WTC11 (cell line): ENCODE measurements at places on chromosomes 3 and 15.
A peak's percentile ranks its signal among the peaks of the same experiment; 100 is the strongest.

DNA sequence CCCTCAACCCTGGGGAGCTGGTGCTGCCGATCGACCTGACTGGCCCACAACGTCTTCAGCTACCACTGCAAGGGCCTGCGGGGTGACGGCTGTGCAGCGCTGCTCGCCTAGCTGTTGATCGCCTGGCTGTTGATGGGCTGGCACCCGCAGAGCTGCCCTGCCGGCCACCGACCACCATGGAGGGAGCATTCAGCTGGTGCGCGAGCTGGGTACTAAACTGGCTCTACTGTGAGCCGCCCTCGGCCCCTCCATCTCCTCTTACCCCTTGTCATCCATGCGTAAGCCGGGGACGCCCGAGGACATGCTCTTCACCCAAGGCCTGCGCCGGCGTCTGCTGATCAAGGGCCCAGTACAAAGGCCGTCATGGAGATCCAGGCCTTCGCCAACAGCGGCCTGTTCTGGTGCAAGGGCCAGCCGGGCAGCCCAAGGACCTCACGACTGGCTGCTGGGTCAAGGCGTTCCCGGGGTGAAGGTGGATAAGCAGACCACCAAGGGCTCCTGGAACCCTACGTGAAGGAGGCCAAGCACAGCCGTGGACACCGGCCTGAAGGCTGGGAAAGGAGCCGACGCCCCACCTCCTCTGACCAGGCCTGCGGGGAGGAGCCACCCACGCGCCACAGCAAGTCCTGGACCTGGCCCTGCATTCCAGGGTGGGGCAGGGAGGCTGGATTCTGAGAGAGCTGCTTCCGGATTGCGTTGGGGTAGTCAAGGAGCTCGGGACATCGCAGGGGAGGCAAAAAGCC lies 46.9 kb downstream of the SFMBT1 start:
- H3K27ac ChIP-seq, result no peak overlapping the region
- peak; percentile 16 for DNase-seq
- no peaks in the 10 kb centered on the region for H3K27me3 ChIP-seq
- H3K4me3 ChIP-seq, result no peak overlapping the region
- H3K4me1 ChIP-seq, result no peaks in the 10 kb centered on the region
- no peaks in the 10 kb centered on the region for H3K36me3 ChIP-seq

- no peak overlapping the region for H3K4me3 ChIP-seq
- H3K36me3 ChIP-seq, result no peaks in the 10 kb centered on the region
- H3K27ac ChIP-seq, result no peak overlapping the region
- peaks cover 1% of the 10 kb centered on the region; the same call in 1 of the 2 replicates for H3K27me3 ChIP-seq
Observed at GRCh38 chr15:28023422-28023821, 75.7 kb downstream of the OCA2 start.

GRCh38 chr15:33136353-33136752 lies 58.2 kb downstream of the FMN1 start:
- no peaks in the 10 kb centered on the region for H3K27me3 ChIP-seq
- H3K27ac ChIP-seq, result no peak overlapping the region
- H3K4me1 ChIP-seq, result peaks cover 11% of the 10 kb centered on the region

- no peak overlapping the region for H3K27ac ChIP-seq
- peaks cover 20% of the 10 kb centered on the region for H3K4me1 ChIP-seq
- H3K27me3 ChIP-seq, result no peaks in the 10 kb centered on the region
- H3K36me3 ChIP-seq, result no peaks in the 10 kb centered on the region
Observed at GRCh38 chr3:189903562-189904250, 217.0 kb downstream of the P3H2 start.

DNA sequence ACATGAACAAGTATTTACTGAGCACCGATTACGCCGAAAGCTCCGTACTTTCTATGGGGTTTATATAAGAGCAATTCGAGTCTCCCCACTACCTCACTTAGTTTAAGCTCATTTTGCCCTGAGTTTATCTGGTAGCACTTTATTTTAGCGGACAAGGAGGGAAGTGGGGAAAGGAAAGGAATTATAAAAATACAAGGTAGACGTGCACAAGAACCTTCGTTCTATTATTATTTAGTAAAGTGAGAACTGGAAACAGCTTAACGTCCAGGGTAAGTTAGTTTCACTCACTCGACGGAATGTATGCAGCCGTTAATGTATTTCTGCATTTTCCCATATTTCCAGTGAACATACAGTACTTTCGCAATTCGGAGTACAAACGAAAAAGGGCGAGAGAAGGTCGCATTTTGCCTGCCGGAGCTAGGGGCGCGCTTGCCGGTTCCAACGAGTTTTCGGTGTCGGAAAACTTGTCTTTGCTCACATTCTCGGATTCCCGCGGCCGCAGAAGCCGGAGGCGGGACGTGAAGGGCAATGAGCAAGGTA lies 1.2 kb upstream of the STT3B start:
- H3K4me1 ChIP-seq, result peaks cover 21% of the 10 kb centered on the region
- H3K4me3 ChIP-seq, result no peak overlapping the region
- H3K27ac ChIP-seq, result peak overlapping the region; percentile 98
- H3K27me3 ChIP-seq, result no peaks in the 10 kb centered on the region

DNA sequence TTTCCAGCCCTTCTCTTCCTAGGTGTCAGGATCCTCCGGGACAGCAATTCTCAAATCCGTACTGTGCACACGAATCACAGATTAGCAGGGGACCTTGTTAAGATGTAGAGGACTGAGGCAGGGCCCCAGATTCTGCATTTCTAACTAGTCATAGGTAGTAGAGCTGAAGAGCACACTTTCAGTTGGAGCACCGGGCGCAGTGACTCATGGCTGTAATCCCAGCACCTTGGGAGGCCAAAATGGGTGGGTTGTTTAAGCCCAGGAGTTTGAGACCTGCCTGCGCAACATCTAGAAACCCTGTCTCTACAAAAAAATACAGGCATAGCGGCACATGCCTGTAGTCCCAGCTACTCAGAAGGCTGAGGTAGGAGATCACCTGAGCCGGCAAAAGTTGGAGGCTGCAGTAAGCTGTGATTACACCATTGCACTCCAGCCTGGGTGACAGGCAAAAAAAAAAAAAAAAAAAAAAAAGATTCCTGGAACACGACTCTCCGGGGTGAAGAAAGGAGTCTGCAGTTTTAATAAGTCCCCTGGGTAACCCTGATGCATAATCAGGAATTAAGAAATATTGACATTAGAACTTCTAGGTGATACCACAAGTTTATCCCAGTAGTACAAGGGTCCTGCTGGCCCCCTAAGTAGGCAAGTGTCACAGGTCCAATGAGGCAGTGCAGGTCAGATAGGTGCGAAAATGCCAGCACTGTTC lies 21.4 kb upstream of the IGDCC3 start:
- H3K4me1 ChIP-seq, result peaks cover 32% of the 10 kb centered on the region
- H3K36me3 ChIP-seq, result no peaks in the 10 kb centered on the region
- H3K4me3 ChIP-seq, result no peak overlapping the region
- peaks cover 41% of the 10 kb centered on the region for H3K27me3 ChIP-seq
- no peak overlapping the region for H3K27ac ChIP-seq

- no peak overlapping the region for H3K4me3 ChIP-seq
- H3K4me1 ChIP-seq, result no peaks in the 10 kb centered on the region
- no peak for DNase-seq
- H3K27me3 ChIP-seq, result no peaks in the 10 kb centered on the region
Observed at GRCh38 chr3:69815970-69816369, 76.7 kb downstream of the MITF start.

DNA sequence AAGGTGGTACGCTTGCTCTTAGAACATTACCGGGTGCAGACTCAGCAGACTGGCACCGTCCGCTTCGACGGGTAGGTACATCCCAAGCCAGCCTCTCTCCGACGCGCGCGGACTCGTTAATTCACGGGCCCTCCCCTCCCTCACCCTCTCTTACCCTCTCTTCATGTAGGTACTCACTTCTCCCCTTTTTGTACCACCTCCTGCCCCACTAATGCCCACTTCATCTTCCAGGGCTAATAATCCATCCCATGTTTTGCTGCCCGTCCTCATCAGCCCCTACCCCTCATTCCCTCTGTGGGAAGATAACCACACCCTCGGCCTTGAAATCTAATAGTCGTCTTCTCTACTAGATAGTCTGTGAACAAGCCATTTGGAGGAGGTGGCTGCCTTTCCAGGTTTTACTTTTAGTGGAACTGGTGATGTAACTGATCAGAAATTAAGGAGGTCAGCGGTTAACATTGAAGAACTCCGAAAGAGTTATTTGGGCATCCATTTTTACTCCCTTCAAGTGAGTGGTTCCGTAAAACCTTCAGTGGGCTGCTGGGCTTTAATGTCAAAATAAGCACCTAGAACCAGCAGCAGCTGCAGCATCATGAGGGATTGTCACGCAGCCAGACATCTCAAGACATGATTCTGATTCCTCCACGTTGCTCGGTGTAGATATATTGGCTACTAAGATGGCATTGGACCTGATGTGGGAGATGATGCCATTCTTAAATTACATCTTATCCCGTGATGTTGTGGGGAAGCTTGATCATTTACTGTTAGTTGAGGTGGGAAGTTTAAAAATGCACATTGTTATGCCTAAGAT lies 1.3 kb downstream of the FEM1B start:
- peak overlapping the region; percentile 93 for H3K27ac ChIP-seq
- no peaks in the 10 kb centered on the region for H3K27me3 ChIP-seq
- peaks cover 50% of the 10 kb centered on the region for H3K4me1 ChIP-seq
- DNase-seq, result no peak

GRCh38 chr3:187838016-187838540 lies 92.8 kb upstream of the BCL6 start:
- H3K27ac ChIP-seq, result no peak overlapping the region
- DNase-seq, result no peak
- 0 out of 2 replicates have a peak, but pooled peaks cover 3% of the 10 kb centered on the region for H3K4me1 ChIP-seq

DNA sequence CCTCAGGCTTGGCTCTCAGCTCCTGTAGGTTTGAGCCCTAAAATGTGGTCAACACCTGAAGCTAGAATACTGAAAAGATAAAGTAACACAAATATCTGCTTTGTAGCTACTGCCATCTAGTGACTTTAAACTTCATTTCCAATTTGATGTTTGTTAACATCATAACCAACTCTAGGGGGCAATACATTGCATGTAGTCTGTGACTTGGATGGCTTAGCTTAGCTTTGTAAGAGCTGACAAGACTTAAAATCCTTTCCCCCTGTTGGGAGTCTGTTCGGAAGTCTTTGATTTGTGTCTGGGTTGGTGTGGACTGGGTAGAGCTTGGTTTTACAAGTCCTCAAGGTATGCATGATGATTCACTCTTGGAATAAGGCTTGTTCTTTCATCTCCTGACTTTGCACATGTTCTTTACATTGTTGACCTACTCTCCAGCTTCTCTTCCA lies 51.7 kb downstream of the SCN11A start:
- H3K4me3 ChIP-seq, result no peak overlapping the region
- no peak overlapping the region for H3K27ac ChIP-seq
- H3K36me3 ChIP-seq, result no peaks in the 10 kb centered on the region
- no peak for DNase-seq
- H3K27me3 ChIP-seq, result no peaks in the 10 kb centered on the region

DNA sequence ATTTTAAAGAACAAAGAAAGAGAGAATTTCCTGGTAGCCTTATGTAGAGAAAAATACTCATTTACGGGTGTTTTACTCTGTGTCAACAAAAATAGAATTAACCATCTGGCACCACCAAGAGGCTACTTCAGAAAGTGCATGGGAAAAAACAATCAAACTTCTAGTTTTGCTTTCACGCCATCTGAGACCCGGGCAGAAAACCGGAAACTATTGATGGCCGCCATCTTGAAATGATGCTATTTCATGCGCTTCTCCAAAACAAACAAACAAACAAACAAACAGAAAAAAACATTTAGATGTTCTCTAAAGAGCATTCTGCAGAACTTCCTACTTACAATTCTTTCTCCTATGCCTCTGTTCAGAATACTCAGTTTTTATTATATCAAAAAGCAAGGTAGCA lies 49.4 kb upstream of the SYNPR start:
- H3K4me3 ChIP-seq, result no peak overlapping the region
- peaks cover 20% of the 10 kb centered on the region for H3K4me1 ChIP-seq
- DNase-seq, result peak; percentile 29
- H3K27me3 ChIP-seq, result no peaks in the 10 kb centered on the region

DNA sequence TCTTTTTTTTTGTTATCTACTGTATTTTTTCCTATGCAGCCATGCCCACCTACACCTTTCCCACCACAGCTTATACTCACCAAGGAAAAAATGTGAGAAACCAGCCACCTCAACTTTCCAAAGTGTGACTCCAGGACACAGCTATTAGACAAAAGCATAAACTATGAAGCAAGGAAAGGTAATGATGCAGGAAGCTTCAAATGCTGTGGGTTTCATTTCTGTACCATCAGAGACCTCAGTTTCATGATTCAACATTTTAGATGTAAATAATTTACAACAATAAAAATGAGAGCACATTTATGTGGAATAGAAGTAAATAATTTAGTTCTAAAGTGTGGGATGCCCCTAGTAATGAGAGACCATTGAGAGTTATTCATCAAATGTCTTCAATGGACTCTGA lies 115.1 kb downstream of the CDIN1 start:
- no peaks in the 10 kb centered on the region for H3K27me3 ChIP-seq
- no peaks in the 10 kb centered on the region for H3K4me1 ChIP-seq
- H3K36me3 ChIP-seq, result no peaks in the 10 kb centered on the region
- no peak for DNase-seq

- no peak overlapping the region for H3K27ac ChIP-seq
- H3K4me3 ChIP-seq, result no peak overlapping the region
- no peak for DNase-seq
Observed at GRCh38 chr3:51675201-51675611, 4.2 kb downstream of the TEX264 start.

DNA sequence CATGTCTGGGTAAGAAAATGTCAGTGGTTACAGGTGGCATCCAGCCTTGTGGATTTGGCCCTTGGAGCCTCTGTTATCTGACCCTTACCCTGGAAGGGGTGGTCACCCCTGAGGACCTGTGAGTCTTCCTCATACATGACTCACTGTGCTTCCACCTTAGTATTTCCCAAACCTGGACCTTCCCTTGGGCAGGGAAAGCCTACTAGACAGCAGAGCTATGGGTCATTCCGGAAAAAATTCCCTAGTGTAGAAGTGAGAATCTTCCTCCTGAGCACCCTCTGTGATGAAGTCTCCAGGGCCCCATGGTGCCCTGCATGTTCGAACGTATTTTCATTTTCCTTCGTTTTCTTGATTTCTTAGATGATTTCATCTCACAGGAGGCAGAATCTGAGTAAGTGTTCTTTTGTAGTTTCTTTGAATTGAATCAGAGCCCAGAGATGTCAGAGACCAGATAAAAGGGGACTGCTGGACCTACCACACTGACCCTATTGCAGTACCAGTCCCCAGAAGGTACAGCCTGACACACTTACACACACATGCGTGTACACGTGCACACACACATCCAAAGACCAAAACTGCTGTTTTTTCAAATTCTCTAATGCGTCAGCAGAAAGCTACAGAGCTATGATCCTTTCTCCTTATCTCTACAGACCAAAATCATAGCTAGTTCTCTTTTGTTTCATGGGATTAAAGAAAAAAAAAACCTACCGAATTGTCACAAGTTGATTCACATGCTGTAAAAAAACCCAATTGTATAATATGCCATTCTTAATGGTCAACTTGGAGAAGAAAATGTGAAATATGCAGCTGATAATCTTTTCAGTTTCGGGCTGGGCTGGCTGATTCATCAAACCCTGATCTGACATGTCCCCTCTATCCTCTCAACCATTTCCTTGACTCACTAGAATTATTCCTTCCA lies 50.5 kb upstream of the ARHGEF3 start:
- H3K27me3 ChIP-seq, result no peaks in the 10 kb centered on the region
- no peaks in the 10 kb centered on the region for H3K36me3 ChIP-seq
